Motor neuron (in vitro differentiated cells): ENCODE measurements at places on chromosomes 11 and 22.

DNA sequence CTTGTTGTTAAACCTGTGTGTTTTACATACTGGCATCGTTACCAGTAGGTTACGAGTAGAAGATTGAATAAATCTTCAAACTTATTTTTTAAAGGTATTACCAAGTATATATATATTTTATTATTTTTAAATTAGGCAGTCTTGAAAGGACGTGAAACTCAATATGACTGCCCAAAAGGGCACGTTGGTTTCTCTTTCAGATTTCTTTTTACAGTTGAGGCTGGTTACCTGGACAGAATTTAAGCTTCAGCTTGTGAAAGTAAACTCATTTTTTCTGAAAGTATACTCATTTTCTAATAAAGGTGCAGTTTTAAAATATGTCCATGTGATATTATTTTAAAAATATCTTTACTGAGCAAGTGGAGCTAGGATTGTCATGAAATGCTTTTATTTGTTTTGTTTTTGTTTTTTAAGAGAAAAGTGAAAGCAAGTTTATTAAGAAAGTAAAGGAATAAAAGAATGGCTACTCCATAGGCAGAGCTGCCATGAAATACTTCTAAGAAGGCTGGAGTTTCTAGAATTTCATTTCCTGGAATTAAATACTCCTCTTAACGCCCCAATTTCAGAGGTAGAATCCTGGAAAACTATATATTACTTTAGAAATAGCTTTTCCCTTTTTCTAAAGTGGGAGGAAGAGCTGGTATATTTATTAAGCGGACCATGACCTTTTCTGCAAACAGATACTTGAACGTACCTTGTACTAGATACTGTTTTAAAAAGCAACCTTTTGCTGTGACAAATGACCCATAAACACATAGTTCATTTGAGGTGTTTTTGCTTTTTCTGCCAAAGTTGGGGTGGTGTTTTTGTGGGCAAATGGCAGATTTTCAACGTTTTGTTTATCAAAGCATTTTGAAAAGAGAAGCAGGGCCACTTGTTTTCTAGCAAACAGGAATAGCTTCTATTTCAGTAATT lies 1.9 kb downstream of the FBXO7 start:
- ATAC-seq: no peak

- no peak for ATAC-seq
Observed at GRCh38 chr11:11672789-11673188, 51.0 kb upstream of the GALNT18 start.

GRCh38 chr11:12284316-12285050 lies 92.9 kb upstream of the PARVA start:
- no peak for ATAC-seq

DNA sequence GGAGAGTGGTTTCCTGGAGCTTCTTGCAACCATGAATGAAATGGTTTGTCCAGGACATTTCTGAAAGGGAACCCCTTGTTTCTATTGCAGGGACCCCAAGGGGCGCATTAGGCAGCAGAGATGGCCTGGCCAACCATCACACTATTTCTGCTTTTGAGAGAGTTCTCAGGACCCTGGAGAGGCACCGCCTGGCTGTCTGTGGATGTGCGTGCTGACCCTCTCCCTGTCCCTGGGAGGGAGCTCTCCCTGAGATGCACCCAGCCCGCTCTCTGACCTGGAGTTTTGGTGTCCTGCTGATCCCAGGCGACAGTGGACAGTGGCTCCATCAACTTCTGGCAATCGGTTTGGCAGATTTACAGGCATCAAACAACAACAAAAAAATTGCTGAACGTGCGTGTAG lies 80.3 kb upstream of the SLC22A12 start:
- ATAC-seq: no peak

DNA sequence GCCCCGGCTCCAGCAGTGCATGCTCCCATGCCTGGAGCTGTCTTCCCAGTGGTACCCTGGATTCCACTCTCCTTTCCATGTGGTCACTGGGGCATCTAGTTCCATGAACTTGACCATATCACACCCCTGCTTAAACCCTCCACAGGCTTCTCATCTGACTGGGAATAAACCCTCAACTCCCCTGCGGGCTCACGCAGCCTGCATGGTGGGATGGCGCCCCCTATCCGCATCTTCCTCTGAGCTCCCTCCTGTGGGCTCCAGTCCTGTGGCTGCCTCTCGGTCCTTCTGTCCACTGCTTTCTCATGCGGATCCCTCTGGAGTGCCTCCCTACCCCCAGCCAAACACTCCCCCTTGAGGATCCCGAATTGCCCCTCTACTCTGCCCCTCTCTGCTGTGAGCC lies 41.4 kb upstream of the TTLL12 start:
- ATAC-seq: no peak

- ATAC-seq: no peak
Observed at GRCh38 chr11:132123854-132124835, 753.7 kb downstream of the NTM start.

GRCh38 chr11:123405123-123405592 lies 24.9 kb upstream of the GRAMD1B start:
- ATAC-seq: no peak

DNA sequence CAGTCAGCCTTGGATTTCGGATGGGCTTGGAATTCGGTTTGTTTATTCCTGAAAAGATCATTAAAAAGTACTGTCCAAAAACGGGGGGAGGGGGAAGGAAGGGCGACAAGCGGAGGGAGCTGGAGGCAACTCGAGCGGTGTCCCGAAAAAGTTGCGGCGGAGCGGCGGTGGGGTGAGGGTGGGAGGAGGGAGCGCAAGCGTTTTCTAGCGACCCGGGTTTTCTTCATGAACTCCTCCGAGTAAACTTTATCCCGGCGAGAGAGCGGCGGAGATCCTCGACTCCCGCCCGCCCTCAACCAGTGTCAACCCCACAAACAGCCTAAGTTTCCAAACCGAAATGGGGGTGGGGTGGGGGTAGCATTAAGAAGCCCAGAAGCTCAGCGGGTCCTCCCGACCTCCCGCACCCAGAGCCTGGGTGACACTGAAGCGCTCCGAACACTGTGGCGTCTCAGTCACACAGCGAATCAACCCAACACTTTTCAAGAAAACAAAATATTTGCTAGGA lies 133.0 kb upstream of the C11orf58 start:
- ATAC-seq: peak; percentile 3

- ATAC-seq: no peak
Observed at GRCh38 chr22:20946080-20946986, 20.7 kb upstream of the AIFM3 start.

- ATAC-seq: peak; percentile 97
Observed at GRCh38 chr11:126989942-126990715, 10.4 kb downstream of the KIRREL3 start.

GRCh38 chr11:58506935-58507334 lies 970 bp downstream of the OR5B21 start:
- ATAC-seq: no peak
